ENCODE measurements at places on chromosomes 2 and 18.

DNA sequence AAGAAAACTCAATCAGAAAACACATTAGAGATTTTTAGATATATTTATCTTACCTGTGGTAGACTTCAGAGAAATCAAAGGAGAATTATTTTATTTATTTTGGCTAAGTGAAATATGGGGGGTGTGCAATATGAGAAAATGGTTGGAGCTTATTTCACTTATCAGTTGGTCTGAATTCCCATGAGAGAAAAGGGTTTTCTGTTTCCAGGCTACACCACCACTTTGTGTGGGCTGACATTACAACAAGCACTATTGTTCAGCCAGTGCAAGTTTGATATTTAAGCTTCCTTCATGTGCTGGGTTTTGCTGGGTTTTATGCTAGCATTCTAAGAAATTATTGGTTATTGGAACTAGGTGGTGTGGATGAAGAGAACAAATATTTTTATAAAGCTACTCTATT is 33.5 kb downstream of the RMND5A start:
- DNase-seq = no peak

- DNase-seq = no peak
Observed at GRCh38 chr18:3207565-3207964, 12.2 kb downstream of the MYOM1 start.

DNA sequence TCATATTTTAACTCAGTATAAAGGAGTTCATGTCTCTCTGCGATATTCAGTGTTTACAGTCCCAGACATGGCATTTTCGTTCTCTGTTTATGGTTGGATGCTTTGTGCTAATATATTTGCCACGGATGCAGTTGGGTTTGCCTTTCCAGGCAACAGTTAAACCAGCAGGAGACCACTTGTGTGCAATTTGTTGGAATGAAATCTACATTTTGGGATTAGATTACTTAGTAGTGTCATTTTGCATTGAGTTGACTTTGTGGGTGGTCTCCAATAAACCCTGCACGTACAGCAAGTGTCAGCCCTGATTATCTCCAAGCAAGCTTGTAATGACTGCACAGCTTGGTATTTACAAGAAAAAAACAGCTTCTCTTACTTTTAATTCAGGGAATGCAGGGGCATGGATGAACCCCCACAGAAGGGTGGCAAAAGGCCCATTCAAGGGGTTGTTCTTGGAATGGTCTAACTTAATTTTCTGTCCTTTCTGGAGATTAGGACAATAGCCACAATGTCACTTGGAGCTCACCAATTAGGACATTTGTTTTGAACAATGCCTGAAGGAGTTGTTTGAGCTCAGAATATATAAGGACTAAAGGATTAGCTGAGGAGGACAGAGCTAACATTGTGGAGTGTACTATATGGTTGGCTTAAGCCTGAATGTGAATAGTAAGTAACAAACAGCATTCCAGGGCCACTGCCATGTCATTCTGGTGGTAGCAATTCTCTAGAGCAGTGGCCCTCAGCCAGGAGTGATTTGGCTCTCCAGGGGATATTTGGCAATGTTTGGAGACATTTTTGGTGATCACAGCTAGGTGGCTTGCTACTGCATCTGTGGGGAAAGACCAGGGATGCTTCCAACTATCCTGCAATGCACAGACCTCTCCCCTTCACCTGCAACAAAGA is 121.5 kb downstream of the SLC4A3 start:
- no peak for DNase-seq

- DNase-seq = peak; percentile 17
Observed at GRCh38 chr2:169363560-169364150, 1.3 kb upstream of the LRP2 start.

DNA sequence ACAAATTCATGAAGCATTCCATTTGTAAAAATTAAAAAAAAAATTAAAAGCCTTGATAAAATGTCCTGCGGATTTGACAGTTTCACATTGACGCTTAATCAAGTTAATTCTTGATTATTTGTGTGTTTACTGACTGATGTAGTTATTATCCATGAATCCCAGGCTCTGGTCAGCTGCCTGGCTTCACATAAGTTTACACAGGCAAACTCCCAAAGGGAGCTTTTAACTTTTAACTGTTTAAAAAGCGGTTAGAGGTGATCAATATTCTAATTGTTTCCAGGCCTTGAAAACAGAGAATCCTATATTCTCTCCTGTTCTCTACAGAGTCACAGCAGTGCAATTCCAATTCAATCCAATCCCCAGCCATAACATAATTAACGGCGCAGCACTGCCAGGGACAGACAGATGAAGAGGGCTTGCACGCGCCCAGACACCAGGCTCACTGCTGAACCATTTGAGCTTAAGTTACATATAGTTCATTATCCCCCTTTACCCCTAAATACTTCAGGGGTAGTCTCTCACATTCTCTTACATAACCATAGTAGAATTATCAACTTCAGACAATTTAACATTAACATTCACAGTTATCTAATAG is 47.5 kb downstream of the ATP8B1 start:
- DNase-seq = no peak

GRCh38 chr2:48391616-48392015 is 138.3 kb upstream of the STON1 start:
- no peak for DNase-seq

DNA sequence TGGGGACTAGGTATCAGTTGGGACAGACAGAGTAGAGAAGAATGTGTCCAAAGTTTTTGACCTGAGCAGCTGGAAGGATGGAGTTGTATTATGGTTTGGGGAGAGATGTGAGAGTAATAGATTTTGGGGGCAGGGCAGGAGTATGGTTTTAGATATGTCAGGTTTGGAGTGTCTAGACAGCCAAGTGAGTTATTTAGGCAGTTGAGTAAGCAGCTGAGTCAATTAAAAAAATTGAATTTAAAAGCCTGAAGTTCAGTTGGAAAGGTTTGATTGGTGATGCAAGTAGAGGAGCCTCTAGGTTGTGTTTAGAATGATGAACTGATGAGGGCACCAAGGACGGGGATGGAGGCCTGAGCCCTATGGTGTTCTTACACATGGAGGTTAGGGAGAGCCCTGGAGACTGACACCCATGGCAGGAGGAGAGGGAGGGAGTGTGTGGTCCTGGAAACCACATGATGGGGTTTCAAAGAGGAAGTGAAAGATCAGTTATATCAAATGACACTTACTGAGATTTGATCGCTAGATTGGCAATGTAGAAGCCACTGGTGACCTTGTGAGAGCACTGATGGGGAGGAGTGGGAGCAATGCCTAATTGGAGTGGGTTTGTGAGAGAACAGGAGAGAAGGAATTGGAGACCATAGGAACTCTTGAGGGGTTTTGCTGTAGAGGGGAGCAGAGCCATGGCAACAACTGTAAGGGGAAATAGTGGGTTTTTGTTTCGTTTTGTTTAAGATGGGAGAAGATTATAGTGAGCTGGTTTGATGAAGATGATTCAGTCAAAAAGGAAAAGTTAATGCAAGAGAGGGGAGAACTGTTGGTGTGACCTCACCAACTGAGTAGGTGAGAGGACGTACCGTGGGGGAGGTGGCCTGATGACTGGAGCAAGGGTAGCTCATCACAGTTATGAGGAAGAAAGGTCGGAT is 10.3 kb downstream of the ITGA6 start:
- DNase-seq = no peak

DNA sequence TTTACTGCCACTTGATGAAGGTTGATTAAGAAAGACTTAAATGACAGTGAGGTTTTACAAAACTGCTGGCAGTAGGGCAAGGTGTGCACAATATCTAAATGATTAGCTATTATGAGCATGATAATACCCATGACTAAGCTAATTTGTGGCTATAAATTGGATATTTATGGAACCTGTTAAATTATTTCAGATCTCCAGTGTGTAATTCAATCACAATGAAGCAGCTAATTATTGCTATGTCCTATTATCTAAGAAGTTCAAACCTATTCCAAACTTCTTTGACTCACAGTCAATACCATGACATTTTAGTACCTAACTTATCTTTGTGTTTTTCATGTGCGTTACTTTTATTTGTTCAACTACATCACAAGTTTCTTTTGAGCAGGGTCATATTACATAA is 253.8 kb upstream of the MMADHC start:
- DNase-seq = no peak

GRCh38 chr2:15189216-15189615 is 371.9 kb downstream of the NBAS start:
- no peak for DNase-seq

GRCh38 chr2:209565896-209566582 is 142.2 kb downstream of the MAP2 start:
- no peak for DNase-seq

GRCh38 chr2:95552911-95553310 is 38.9 kb upstream of the TRIM43 start:
- no peak for DNase-seq

DNA sequence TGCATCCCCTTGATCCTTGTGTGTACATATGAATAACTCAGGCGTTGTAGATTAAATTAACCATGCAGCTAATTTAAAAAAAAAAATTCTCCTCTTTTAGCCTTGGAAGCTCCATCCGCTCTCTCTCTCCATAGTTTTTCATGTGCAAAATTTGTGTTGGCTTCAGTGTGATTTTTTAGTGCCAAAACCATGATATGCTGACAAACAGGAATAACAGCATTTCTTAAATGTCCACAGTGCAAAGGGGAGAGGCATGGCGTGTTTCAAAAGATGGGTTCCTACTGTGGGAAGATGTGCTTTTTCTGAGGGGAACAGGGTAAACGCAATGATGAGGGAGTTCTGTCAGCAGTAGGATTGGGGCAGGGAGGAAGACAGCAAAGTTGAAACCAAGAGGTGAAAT is 247.0 kb downstream of the ICOS start:
- no peak for DNase-seq

GRCh38 chr18:74367905-74368304 is 52.3 kb downstream of the C18orf63 start:
- no peak for DNase-seq

GRCh38 chr2:235811446-235812184 is 317.8 kb downstream of the AGAP1 start:
- DNase-seq = no peak

GRCh38 chr2:109150559-109150958 is 21.6 kb downstream of the SH3RF3 start:
- no peak for DNase-seq

DNA sequence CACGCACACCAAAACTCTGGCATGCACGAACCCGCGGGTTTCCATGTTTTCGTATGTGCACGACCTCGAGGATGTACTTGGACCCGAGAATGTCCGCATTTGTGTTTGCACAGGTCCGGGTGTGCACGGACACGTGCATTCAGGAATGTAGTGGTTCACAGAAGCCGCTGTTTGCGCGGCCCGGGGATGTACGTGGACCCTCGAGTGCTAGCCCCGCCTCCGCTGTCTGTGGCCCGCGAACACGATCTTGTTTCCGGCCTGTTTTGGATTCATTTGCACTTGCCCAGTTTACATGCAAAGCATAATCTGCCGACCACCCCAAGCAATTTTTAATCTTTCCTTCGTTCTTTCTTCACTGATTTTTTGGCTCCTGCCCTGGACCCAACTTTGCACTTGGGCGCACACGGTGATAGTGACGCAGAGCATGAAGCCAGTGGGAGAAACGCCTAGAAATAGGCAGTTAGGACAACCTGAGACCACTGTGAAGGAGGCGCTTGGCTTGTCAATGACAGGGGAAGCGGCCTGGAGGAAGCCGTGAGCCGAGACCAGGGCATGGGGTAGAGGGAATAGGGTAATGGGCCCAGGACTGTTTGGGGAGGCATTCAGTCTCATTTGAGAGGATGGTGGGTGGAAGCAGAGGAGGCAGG is 45.4 kb upstream of the PTMA start:
- DNase-seq = no peak

GRCh38 chr2:163709270-163709669 is 26.5 kb downstream of the FIGN start:
- no peak for DNase-seq

GRCh38 chr2:220664272-220665107 is 907.6 kb downstream of the EPHA4 start:
- DNase-seq = no peak

- DNase-seq = no peak
Observed at GRCh38 chr18:57980573-57981307, 63.3 kb upstream of the NEDD4L start.

DNA sequence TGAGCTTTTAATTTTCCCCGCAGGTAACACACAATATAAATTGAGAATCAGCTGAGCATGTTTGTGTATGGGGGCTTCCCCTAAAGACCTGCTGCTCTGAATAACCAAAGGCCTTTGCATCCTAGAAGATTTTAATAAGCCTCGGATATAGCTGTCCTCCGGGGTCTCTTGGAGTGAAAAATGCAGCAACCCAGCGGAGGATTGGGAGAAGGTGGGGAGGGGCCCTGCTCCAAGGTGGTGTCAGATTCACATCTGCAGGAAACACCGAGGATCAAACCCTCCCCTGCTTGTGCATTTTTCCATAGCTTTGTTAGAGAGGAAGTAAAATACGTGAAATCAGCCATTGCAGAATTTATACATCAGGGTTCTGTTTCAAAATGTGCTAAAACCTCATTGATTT is 63.0 kb upstream of the OTOF start:
- no peak for DNase-seq

- no peak for DNase-seq
Observed at GRCh38 chr2:28174211-28174610, 218.4 kb upstream of the FOSL2 start.

DNA sequence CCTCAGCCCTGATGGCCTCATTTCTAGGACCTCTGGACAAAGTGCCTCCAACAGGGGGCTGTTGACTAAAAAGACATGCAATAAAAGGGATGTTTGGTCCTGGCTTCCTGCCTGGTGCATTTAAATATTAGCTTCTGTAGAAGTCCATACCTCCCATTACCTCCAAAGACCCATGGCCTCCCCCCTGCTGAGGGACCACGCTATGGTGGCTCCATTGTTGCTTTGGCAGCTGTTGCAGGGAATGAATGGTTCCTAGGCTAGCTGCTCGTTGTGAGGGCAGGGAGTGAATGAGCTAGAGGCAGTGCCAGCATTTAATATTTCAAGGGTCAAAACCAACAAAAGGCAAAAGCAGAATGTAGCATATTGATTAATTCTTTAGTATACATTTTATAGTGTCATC is 285.9 kb downstream of the SLC8A1 start:
- DNase-seq = no peak

- DNase-seq = no peak
Observed at GRCh38 chr2:7133521-7133920, 216.3 kb downstream of the RNF144A start.

- DNase-seq = no peak
Observed at GRCh38 chr2:117536139-117536538, 278.4 kb upstream of the DDX18 start.

GRCh38 chr2:218081695-218082094 is 12.6 kb downstream of the RUFY4 start:
- no peak for DNase-seq

Data from stimulated activated CD4-positive, alpha-beta T cell treated with anti-CD3 and anti-CD28 coated beads, TNF-alpha, amount 100 ng/mL, for 24 hours (primary cell).